ENCODE measurements at places on chromosomes 4 and X. TPM values are rescaled to one million over a fixed set of nuclear protein-coding genes. Genes with fewer than 3 reads are reported as not detected.

The HAND2 gene
- not detected for total RNA-seq

The MAGEB10 gene
- total RNA-seq: not detected

The PHKA2 gene
- total RNA-seq: 19.9 TPM

The RRH gene
- total RNA-seq: not detected

The HPGD gene
- total RNA-seq: not detected

The NSUN7 gene
- 0.18 TPM for total RNA-seq

The PROM1 gene
- total RNA-seq: 1.7 TPM

DNA sequence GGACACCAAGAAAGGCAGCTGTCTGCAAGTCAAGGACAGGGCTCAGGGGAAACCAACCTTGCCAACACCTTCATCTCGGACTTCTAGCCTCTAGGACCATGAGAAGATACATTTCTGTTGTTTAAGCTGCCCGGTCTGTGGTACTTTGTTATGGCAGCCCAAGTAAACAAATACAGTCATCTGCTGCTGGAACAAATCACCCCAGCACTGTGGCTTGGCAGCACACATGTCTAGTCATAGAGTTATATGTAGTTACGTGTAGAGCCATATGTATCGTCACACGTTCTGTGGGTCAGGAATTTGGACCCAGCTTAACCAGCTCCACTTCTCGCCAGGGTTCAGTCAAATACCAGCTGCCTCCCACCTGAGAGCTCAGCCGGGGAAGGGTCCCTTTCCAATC is 2.5 kb downstream of the HTT-AS start:
- DNase-seq: no peak

- no peak for DNase-seq
These were observed 25.9 kb downstream of the HOPX start for GRCh38 chr4:56655209-56655626.

GRCh38 chr4:174135530-174135929 is 147.9 kb downstream of the FBXO8 start:
- DNase-seq: no peak

DNA sequence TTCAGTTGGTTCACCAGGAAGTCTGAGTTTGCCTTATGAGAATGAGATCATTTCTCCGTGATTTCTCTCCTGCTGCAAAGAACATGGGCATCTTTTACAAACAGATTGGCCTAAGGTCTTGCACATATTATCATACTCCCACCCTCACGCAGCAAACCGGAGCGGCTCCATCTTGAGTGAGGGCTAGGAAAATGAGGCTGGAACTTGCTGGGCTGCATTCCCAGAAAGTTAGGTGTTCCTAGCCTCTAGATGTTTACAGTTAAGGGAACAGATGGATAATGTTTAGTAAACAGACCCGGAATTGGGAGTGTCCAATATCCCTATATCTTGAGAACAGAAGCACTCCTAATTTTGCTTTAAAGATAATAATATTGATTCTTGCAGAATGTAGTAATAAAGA is 247.9 kb upstream of the VCX3A start:
- DNase-seq: no peak

DNA sequence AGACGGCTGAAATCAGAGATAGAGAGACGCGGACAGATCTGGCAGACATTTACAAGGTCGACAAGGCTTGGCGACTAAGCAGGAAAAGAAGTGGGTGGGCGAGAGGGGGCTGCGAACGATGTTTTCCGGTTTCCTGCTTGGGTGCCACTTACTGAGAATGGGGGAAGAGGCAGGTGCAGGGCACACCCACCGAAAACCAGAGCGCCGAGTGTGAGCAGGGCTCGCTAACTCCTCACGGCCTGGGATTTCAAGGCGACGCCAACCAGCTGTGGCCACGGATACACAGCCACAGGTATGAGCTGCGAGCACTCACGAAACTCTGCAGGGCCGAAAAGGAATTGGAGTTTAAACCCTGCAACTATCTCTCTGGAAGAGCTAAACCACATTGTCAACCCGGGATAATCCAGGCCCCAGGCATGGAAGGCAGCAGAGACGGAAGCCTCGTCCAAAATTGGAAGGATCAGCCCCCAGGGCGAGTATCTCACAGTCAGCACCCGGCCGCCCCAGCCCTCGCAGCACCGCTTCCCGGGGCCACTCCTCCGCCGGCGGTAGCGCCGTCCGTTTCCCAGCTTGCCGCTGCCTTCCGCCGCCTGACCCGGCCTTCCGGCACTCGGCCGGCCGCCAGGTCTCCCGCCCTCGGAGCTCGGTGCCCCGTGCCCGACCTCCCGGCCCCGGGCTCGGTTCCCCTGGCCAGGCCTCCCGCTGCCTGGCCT is 778 bp downstream of the CASP3 start:
- DNase-seq: peak; percentile 59

DNA sequence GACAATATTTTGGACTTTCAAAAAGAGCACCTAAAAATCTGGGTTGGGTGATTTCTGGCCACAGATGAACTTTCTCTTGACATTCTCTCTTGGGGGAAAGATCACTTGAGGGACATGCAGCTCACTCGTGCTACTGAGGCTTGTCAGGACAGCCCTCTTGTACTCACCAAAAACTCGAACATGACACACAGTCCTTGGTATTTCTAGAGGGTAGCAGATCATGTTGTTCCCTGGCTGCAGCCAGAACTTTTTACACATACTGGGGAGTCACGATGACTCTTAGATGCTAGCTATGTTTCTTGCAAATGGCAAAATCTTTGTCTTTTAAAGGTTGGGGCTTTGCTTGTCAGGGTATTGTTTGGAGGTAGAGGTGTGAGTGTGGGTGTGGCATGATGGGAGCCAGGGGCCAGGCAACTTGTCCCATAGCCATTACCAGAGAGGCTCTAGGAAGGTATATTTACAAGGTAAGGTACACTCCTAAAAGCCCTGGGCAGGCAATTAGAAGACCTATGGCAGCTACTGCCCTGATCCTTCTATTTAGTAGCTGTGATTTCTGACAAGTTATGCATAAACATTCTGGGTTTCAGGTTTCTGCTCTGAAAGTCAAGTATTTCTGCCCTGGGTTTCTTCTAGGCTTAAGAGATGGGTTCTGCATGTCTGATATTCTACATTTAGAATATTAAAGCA is 241.7 kb upstream of the TLL1 start:
- no peak for DNase-seq

- DNase-seq: no peak
These were observed 106.2 kb upstream of the PTCHD1 start for GRCh38 chrX:23228454-23228853.

- no peak for DNase-seq
These were observed 88.3 kb upstream of the DDX3X start for GRCh38 chrX:41245641-41246040.
